ENCODE measurements at places on chromosomes 2 and 18.
A peak's percentile ranks its signal among the peaks of the same experiment; 100 is the strongest.

DNA sequence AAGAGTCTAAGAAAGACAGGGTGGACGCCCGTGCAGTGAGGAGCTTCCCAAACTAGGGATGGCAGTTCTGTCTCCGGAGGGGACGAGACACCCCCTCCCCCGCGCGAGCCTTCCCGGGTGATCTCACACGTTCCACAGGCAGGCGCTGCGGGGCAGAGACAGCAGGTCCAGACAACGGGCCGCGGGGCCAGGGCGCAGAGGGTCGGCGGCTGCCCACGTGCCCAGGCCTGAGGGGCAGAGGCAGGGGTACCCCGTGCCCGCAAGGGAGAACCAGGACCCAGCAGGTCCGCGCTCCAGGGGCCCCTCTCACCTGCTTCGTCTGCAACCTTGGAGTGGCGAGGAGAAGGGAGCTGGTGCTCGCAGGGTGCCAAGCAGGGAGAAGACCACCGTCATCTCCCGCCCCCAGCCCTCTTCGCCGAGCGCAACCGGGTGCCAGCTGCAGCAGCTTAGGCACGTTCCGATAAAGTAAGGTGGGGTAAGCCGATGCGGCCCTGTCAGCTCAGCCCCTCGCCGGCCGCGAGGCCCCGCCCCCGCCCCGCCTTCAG lies at the start of gene GPR155:
Gene GPR155 (minus strand): TSS at position 467 of the 545 bp plus-strand sequence. CDS start 5,073 bp downstream, outside the sequence.
- DNase-seq, result peak; percentile 20

- DNase-seq, result no peak
These were observed 40.4 kb downstream of the NAT8 start for GRCh38 chr2:73601780-73602179.

- DNase-seq, result no peak
These were observed 140.3 kb upstream of the SLC1A4 start for GRCh38 chr2:64848945-64849344.

- DNase-seq, result no peak
These were observed 19.0 kb upstream of the SERTAD2 start for GRCh38 chr2:64672708-64673107.

DNA sequence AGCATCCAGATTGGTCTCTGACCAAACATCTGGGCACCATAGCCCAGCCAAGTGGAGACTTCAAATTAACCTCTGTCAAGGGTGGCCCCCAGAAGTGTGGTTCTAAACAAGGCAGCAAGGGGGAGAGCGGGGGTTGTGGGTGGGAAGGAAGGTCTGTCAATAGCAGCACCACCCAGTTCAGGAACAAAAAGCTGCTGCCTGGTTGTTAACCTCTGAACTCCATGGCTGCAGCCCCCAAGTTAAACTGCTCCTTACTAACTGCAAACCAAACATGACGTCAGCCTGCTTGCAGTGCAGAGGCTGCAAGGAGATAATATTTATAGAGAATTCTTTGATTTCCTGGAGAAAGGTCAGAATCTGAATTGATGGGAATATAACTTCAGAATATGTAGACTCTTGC lies 76.5 kb downstream of the ARL4C start:
- no peak for DNase-seq

DNA sequence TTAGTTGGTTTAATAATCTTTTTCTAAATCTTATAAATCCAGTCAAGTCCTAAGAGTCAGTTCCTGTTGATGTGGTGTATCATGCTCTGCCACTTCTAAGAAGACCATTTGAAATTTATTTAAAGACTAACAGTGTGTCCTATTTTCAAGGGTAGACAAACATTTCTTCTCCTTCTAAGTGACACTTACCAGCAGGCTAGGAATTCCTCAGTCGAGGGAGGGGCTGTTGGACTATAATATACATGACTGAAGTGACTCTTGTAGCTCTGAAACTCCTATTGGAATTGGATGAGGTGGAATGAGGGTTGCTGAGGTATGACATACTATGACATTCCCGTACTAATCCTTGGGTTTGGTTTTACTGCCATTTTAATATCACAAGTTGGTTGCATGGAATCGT lies 30.6 kb downstream of the ITGB6 start:
- no peak for DNase-seq

DNA sequence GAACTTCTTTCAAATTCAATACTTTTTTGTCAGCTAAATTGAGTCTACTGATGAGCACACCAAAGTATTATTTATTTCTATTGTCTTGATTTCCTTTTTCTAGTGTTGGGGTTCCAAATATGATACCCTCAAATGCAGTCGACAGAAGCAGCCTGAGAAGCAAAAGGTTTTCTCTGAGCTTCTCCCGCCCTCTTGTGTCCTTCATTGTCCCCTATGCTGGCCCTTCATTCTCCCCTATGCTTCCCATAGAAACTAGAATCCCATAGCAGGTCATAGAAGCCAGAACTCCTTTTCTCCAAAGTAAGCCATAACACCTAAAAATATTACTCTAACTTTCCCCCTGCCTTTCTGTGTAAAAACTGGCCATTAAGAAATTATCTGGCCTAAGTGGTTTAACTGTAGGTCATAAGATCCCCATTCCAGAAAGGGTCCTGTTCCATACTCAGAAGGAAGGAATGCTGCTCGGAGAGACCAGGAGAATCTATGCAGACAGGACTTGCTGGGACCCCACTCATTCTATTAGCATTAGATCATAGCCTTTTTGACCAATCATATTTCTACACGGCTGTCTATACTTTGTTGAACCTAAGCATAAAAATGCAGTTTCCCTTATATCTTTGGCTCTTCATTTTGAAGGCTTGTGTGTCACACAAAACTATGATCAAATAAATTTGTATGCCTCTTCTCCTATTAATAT lies 764.6 kb upstream of the PKDCC start:
- DNase-seq, result no peak

DNA sequence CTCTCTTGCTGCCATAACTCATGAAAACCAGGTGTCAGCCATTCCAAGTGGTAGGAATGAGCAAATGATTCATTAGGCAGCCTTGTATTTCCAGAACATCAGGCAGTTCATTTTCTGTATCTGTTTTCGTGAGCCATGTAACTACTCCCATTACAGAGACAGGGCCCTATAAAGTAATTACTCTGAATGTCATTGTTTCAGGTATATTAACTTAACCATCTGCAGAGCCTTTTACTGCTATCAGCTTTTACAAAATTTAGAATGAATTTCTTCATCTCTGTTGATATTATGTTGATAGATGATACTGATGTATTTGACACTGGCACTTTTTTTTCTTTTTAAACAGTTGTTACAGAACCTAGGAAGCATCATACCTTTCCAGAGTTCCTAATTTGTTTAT lies 69.9 kb downstream of the MGAT5 start:
- DNase-seq, result no peak

GRCh38 chr18:10114717-10115463 lies 201.1 kb downstream of the VAPA start:
- no peak for DNase-seq

GRCh38 chr2:119301413-119301812 lies 65.2 kb downstream of the C2orf76 start:
- DNase-seq, result no peak

DNA sequence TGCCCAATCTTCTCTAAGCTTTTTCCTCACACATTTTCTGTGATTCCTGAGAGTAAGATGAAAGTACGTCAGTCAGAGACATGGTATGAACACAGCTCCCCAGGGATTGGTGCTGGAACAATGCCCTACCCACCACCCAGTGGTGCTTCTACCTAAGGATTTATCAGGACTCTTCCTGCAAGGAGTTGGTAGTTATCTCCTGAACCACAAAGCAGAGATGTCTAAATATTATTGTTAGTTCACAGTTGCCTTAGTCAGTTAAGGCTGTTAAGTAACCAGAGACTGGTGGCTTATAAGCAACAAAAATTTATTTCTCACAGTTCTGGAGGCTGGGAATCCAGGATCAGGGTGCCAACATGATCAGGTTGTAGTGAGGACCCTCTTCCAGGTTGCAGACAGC lies 60.3 kb upstream of the CCDC85A start:
- no peak for DNase-seq

- DNase-seq, result no peak
These were observed 435.4 kb downstream of the BCL11A start for GRCh38 chr2:60118061-60118460.

DNA sequence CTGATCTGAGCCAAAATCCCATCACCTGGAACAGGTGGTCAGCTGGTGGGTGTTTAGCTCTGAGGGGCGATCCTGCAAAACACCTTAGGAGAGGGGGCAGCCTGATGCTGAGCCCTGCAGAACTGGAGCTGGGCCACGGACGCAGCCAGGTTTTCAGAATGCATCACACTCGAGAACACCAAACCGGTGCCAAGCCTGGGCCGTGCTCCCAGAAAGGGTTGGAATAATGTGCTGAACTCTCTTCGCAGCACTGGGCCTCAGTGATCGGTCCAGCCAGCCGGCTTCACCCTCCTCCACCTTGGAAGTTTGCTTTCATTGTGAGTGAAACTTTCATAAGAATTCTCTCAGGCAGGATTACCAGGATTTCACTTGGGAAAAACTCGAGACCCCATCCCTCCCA lies 56.5 kb upstream of the TTC39C start:
- DNase-seq, result no peak

- DNase-seq, result no peak
These were observed 194.0 kb downstream of the VWC2L start for GRCh38 chr2:214604861-214605260.

- no peak for DNase-seq
These were observed 53.6 kb downstream of the VIT start for GRCh38 chr2:36750101-36750500.

DNA sequence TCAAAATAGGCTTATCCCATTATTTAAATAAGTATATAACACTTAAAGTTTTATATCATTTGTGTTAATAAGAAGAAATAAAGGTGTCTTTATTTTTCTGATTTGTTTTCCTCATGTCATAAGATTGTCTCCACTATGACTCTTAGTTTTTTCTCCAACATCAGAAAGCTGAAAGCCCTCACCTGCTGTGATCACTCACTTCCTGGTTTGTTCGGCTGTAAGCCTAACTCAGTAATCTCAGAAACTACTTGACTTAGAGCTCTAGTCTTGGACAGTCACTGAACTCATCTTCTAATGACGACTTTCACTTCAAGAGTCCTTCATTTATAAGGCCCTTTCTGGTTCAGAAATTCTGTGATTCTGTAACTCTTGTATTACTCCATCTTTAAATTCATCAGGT lies 311.0 kb downstream of the ZEB2 start:
- no peak for DNase-seq

DNA sequence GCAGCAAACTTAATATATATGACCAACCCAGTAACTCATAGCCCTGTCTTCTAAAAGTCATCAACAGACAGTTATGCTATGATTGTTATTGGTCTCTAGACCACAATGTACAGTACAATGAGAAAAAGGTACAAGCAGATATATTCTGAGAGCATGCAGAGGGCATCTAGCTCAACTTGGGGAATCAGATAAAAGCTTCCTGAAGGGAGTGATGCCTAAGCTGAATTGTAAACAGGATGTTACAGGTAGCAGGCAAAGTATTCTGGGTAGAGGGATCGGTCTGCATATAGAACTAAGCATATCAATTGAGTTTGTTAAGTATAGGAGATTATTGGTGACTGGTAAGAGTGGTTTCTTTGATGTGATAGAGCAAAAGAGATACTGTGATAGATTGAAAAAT lies 30.3 kb downstream of the ME2 start:
- no peak for DNase-seq

DNA sequence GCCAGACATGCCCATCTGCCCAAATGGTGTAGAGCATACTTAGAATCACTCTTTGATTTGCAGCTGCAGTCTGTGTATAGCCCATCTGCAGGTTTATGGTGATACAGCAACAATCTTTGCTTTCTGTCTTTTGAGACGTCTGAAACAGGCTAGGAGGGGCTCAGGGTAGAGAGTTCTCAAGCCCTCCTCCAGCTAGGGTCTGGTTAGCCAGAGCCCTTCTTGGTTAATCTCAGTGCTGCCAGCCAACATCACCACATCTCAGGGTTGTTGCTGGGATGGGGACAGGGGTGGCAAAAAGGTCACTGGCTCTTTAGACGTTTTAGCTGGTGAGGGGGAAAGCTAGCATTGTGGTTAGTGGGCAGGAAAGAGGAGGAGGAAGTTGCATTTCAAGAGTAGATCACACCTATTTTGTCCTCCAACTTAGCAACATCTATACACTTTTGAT lies 136.6 kb upstream of the ACAA2 start:
- DNase-seq, result no peak

DNA sequence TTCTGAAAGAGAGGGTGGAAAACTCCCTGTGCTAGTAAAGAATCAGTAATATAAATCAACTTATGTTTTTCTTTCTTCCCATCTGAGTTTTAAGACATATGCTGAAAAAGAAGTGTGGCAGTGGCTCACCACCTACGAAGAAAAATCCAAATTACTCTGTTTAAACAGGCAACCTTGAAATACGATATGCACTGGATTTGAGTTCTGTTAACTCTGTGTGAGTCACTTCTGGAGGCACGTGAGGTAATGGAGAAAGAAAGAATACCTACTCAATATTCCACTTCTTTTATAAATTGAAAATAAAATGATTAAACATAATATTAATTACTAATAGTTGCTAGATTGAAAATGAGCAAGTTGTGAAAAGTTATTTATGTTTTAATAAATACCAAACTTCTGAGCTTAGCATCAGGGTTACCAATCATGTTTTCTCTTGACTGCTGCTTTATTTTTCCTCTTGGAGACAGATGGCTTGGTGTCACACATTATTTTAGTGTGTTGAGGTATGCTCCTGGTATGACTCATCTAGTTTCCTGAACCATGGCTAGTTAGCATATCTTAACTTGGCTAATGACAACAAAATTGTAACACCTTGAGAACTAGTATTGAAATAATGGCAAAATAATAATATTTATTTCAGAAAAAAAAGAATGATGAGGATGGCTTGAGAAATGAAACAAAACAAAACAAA lies 1705.5 kb upstream of the PIK3C3 start:
- no peak for DNase-seq

DNA sequence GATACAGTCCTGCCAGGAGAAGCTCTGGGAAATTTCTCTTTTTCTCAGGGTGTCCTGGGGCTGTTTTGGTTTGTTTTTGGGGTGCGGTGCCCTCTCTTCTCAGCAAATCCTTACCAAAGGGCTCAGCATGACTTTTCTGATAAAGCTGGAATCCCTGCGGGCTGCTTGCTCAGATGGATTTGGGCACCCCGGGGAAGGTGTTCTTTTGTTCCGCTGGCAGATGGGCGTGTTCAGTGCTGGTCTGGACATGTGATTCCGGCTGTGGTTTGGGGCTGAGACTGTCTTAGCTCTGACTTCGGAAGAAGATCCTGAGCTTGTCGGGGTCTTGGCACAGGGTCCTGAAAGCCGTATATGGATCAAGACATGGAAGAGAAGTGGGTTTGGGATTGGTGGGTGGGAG lies 134.2 kb upstream of the SPRED2 start:
- no peak for DNase-seq

- no peak for DNase-seq
These were observed 206.2 kb downstream of the RPIA start for GRCh38 chr2:88897715-88898114.

- DNase-seq, result no peak
These were observed 21.6 kb downstream of the TMEM18 start for GRCh38 chr2:655626-656025.

DNA sequence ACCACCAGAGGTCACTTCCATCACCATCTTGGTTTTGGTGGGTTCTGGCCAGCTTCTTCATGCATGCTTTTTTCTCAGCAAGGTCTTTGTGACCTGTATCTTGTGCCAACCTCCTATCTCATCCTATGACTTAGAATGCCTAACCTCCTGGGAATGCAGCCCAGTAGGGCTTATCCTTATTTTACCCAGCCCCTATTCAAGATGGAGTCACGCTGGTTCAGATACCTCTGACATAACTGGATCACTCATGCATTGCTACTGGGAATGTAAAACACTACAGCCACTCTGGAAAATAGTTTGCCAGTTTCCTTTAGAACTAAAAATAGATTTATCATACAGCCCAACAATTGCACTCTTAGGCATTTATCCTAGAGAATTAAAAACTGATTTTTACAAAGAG lies 219.2 kb downstream of the IRS1 start:
- DNase-seq, result no peak

- DNase-seq, result no peak
These were observed 87.0 kb downstream of the HDAC4 start for GRCh38 chr2:239313776-239314175.
